ENCODE measurements at places on chromosomes 4 and X.
A peak's percentile ranks its signal among the peaks of the same experiment; 100 is the strongest.

GRCh38 chr4:179051206-179051605 is 1609.0 kb upstream of the AGA start:
- DNase-seq = no peak

DNA sequence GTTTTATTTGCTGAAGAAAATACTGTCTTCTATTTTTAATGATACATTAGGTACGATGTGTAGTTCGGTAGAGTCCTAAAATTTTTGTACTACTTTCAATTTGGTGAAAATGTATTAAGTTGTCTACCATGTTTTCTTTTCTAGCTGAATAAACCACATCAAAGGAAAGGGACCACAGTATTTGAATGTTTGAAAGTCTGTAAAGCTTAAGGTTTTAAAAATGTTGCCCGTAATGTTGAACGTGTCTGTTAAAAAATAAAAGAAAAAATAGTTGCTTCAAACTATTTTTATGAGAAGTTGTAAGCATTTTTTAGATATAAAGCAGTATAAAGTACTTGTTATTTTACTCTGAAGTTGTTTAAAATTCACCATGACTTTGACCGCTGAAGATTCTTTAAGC is 3.2 kb downstream of the CDKN2AIP start:
- DNase-seq = no peak

DNA sequence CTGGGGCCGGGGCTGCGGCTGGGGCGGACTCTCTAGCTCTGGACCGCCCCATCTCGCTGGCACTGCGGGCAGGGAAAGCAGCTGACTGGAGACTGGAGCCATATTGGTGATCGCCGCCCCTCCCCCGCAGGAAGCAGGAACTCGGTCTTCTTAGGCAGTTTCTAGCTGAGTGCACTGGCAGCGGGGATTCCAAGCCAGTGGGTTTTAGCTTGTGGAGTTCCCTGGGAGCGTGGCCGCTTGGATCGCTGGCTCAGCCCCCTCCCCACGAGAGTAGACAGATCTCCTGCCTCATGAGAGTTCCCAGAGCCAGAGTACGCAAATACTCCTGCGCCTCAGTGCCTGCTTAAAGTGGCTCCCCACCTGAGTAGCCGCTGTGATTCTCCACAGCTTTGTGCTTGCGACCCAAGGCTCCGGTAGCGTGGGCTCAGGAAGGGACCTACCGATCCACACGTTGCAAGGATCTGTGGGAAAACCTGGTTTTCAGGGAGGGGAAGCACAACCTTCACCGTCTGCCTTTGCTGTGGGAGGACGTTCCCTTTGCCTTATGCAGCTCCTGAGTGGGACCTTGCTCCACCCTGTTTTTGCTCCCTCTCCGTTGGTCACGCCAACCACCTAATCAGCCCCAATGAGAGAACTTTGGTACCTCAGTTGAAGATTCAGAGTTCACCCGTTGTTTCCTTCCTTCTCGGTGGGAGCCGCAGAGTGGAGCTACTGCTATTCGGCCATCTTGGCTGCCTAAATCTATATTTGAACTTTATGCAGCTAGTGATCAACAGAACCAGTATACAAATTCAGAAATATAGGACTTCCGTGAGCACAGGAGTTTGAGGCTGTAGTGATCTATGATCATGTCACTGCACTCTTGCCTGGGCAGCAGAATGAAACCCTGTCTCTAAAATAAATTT is 803.9 kb upstream of the PCDH10 start:
- DNase-seq = no peak

DNA sequence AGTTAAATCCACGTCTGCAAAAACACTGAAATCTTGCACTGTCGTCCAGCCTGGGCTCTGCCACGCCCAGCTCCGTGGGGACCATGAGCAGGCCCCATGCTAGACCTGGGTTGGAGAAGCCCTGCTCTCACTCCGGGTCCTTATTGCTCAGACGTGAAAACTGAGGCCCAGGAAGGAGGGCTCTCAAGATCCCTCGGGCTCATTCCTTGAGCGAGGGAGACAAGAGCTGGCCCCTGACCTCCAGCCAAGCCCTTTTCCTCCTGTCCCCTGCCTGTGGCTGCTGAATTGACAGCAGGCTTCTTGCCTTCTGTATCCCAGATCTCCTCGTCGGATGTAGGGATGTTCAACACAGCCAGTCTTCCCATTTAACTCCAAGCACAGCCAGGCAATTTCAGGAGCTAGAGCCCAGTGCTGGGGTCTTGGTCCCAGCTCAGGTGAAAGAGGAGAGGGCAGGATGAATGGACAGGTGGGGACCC is 109.5 kb downstream of the CPZ start:
- DNase-seq = no peak

DNA sequence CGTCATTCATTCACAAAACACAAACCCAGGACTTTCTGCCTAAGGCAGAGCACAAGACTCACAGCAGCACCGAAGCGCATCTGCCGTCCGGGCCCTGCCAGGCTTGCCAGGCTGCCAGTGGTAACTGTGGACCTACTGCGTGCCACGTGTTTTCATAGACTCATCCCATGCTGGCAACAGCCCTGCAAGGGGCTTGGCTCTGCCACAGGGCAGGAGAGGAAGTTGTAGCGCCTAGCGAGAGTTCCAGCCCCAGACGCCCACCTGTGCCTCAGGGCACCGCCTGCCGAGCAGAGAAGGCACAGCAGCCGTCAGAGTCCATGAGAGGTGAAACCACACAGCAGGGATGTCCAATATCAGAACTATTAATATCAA is 18.9 kb upstream of the MRFAP1 start:
- no peak for DNase-seq

GRCh38 chr4:158861281-158861680 is 92.5 kb downstream of the FNIP2 start:
- no peak for DNase-seq

- no peak for DNase-seq
Observed at GRCh38 chrX:42519666-42520231, 258.2 kb downstream of the PPP1R2C start.

DNA sequence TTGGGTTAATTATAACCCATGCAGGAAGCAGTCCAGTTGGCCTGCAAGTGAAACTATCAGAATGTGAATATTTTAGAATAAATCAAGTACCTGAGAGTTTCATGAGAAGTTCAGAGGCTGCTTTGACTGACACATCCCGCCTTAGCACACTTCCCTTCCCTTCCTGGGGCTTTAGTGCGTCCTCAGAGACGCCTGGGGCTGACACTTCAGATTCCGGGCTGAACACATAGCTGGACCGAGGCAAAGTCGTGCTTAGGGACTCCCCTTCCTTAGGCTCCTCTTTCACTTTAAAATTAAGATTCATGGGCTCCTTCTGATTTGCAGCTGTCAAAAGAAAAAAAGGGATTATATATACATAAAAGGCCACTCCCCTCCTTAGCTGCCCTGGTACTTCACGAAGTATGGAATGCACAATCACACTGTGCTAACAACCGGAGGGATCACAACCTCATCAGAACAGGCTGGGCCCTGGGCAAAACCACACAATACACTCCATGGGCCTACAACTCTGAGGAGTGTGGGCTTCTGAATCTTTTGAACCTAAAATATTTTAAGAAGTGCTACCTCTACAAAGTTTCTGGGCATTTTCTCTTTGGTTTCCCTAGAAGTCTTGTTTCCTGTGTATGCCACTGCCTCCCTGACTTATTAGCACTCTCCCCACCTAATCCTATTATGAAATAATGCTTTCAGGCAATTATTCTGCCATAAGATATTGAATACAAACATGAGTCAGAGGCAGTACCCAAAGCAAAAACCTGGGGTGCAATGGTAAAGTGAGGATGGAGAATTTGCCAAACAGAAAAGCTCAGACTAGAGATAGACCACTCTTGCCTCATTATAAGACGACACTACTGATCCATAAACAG is 68.2 kb downstream of the ZNF827 start:
- DNase-seq = no peak

- DNase-seq = peak; percentile 16
Observed at GRCh38 chr4:25913056-25913850, 767 bp upstream of the SMIM20 start.

DNA sequence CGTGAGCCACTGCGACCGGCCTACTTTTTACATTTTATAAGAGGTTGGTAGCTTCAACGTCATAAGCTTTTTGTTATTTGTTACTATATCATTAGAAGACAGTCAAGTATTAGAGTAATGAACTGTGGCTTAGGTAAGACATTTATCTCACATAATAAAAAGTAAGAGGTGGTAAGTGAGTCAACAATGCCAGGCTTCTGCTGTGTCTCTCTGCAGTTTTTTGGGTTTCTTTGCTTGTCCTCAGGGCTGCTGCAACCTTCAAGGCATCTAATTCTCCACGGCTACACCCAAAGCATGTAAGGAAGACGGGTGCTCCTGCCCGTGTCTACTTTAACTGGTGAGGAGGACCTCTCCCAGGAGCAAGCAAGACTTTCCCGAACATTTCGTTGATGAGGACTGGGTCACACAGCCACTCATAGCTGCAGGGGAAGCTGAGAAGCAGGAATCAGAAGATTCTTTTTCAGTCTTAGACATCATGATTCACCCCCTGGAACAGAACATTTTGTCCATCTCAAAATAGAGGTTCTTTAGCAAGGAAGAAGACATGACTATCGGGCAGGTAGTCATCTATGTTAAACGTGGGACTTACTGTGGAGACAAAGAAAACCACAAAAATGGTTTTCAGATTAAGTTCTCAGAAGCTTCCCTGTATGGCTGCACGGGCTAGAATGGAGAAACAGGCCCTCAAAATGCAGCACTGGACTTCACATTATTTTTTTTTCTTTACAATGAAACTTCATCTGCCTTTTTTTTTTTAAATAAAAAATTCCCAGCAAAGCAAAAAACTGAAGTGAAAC is 13.0 kb upstream of the RHOH start:
- no peak for DNase-seq

GRCh38 chrX:40245488-40246071 is 147.8 kb upstream of the BCOR start:
- no peak for DNase-seq

DNA sequence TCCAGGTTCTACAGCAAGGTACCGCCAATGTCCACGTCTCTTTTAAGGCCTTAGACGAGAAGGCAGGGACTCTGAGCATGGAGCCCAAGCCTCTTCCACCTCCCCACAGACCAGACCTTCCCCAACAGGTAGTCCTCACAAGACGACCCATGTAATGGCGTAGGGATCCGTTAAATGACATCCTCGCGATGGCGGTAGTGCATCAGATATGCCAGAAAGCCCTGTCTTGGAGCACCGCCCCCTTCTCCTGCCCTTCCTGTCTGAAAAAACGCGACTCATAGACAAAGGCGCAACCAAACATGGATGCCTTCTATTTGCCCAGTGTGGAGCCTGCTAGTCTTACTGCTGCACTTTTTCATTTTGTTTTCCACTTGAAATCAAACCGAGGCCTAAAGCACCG is 185.4 kb downstream of the OR13H1 start:
- DNase-seq = peak; percentile 88
